Stimulated activated CD8-positive, alpha-beta memory T cell treated with anti-CD3 and anti-CD28 coated beads, Interleukin-4, amount 100 ng/mL, for 48 hours (primary cell): ENCODE measurements at places on chromosomes 5 and 9.

DNA sequence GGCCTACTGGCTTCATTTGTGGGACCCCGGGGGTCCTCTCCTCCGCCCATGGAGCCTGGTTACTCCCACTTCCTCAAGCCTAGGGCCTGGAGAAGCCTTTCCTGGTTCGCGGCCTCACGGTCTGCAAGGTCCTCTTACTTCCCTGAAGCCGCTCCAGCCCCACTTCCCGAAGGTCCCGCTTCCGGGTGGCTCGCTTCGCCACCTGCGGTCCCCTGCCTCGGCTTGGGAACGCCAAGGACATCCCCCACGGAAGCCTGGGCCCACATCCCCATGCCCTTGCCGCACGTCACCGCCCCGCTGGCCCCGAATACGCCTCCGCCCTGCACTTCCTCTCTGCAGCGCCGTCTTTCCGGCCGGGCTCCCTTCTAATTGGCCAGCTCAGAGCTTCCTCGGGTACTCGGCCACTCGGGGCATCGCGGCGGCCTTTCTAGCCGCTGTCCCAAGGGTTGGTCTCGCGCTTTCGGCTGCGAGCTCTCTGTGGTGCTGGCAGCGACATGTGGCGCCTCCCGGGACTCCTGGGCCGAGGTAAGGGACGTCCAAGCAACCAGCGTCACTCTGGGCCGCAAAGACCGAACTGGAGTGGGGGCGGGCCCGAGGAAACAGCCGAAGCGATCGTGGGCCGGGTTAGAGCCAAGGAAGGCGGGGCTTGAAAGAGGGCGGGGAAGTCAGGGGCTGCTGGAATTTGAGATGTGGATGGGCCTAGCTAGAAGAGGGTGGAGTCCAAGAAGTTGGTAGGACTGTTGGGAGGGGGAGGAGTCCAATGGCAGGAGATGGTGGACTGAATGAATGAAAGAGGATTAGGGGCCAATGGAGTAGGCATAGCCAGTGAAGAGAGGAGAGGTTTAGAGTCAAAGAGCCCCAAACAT is at the start of gene DELE1:
Gene DELE1, plus strand, starts transcription at position 424 of the 866 bp plus-strand sequence. Its CDS starts 71 bp downstream, at position 495.
- peak; percentile 98 for DNase-seq

DNA sequence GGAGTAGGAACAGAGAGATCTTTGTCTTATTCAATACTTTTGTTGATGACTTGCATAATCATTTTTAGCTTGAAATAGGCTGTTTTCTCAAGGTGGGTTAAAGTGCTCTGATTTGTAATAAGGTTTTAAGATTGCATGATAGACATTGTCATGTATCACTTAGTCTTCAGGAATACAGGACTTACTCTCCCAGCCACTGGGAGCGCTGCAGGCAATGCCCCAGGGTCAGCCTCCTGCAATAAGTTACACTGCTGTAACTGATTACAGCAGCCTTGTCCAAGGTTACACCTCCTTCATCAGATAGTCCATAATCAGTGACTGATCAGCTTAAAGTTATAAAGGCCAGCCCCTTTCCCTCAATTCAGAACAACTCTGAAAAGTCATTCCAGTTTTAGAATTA is 218.6 kb downstream of the ESM1 start:
- no peak for DNase-seq

DNA sequence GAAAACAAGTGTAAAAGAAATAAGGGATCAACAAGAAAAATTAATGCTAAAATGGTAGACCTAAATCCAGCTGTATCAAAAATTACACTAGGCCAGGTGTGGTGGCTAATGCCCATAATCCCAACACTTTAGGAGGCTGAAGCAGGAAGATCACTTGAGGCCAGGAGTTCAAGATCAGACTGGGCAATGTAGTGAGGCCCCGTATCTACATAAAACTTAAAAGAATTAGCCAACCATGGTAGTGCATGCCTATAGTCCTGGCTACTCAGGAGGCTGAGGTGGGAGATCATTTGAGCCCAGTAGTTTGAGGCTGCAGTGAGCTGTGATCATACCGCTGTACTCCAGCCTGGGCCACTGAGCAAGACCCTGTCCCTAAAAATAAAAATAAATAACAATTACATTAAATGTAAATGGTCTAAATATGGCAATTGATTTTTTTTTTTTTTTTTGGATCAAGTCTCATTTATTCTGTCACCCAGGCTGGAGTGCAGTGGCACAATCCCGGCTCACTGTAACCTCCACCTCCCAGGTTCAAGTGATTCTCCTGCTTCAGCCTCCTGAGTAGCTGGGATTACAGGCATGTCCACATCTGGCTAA is 4.2 kb upstream of the FAM151B start:
- DNase-seq = no peak

- DNase-seq = no peak
Measured at GRCh38 chr5:90957906-90958305, 399.3 kb downstream of the ADGRV1 start.

DNA sequence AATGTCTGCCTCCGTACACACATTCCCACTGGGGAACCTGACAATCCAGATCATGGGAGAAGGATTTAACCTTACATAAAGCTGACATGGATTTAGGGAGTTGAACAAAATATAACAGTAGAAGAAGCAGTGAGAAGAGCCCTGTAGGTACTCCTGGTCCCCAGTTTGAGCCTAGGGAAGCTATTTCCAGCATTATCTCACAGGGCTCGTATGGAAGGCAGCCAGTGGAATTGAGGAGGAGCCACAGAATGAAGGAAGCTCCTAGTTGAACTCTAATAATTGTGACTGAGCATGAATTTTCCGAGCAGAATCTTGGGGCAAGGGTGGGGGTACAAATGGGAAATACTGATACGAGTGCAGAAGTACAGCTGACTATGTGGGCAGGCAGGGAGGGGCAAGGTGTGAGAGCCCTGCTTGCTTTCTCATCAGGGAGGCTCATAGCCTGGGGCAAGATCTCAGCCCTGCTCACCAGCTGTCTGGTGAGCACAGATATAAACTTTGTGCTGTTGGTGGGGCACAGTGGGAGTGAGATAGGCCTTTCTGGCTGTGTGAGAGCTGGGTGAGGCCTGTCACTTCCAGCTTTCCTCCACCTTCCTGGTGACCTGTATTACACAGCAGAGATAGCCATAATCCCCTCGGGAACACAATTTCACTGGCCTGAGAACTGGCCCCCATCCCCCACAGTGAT is 290.7 kb upstream of the IL12B start:
- no peak for DNase-seq

GRCh38 chr5:80834710-80835109 is 125.5 kb upstream of the RASGRF2 start:
- no peak for DNase-seq

DNA sequence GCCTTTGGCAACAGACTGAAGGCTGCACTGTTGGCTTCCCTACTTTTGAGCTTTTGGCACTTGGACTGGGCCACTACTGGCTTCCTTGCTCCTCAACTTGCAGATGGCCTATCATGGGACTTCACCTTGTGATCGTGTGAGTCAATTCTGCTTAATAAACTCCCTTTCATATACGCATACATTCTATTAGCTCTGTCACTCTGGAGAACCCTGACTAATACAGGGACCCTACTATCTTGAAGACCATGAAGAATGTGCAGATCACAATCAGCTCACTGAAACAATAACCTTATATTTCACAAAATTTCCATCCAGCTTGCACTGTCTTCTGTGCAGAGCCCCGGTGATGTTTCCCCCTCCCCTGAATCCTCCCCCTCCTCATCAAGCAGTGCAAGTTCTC is 39.8 kb downstream of the TMEM215 start:
- no peak for DNase-seq

- DNase-seq = no peak
Measured at GRCh38 chr9:89185980-89186379, 7.4 kb upstream of the SHC3 start.

- DNase-seq = no peak
Measured at GRCh38 chr9:72193478-72193881, 44.2 kb downstream of the GDA start.

DNA sequence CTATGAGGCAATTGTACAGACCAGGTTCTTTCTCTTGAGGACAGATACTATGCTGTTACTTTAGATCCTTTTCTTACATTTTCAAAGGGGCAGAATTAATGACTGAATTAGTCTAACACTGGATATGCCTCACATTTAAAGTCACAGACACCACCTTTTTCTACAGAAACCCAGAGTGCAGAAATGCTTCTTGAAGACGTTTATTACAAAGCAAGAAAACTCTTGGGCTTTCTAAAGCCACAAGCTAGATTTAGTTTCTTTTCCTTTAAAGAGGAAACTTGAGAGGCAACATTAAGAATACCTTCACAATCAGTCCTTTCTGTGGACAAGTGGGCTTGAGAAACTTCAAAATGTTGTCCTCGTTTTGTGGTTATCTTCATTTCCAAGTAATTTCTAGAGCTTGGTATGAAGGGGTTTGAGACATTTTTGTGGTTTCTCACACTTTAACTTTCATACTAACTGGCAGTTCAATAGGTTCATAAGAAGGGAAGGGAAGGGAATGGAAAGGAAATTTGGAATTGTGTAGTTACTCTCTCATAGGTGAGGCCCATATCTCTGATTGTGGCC is 527.4 kb downstream of the RASEF start:
- no peak for DNase-seq

DNA sequence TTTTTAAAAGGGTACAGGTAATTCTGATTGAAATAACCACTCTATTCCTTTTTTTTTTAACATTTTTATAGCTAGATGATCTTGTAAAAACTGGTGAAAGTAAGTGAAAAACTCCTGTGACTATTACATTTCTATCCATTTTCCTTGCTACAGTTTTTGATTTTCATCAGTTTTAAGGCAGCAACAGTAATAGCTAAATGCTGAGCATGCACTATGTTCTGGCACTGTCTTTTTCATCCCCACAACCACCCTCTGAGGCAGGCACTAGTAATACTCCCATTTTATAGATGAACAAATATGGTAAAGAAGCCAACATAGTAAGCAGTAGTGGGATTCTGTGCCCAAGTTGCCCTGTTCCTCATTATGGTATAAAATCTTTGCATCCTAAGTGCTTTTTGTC is 113.0 kb upstream of the IL7R start:
- DNase-seq = no peak

DNA sequence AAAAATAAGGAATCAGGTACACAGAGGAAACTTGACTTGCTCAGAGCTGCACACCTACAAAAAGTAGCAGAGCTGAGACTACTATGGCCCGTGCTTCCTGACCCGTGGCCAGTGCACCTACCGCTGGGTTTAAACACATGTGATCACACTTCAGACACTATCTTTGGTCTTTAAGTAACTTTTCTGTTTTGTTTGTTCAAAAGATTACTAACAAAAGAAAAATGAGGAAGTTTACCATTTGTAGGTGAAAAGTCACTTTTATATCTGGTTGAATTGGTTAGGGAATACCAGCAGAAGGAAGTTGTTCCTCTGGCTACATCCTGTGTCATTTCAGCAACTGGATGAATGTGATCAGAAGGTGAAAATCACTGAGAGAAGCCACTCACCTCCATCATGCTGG is 6.5 kb upstream of the SYK start:
- DNase-seq = no peak

DNA sequence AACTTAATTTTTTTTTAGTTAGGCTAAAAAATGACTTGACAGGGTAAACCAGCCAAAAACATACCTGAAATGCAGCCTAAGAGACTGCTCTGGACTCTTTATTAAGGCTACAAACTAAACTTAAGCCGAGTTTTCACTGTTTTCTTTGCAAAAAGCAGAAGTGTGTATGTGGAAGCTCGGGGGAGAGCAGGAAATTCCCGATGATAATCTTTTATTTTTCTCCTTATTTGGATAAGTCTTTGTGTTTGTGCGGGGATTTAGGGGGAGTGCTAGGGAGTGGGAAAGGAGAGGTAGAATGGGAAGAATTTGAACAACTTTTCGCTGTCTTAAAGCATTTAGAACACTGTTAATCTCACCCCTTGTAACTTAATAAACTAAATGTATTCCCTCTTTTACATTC is 30.7 kb upstream of the GPR21 start:
- no peak for DNase-seq

DNA sequence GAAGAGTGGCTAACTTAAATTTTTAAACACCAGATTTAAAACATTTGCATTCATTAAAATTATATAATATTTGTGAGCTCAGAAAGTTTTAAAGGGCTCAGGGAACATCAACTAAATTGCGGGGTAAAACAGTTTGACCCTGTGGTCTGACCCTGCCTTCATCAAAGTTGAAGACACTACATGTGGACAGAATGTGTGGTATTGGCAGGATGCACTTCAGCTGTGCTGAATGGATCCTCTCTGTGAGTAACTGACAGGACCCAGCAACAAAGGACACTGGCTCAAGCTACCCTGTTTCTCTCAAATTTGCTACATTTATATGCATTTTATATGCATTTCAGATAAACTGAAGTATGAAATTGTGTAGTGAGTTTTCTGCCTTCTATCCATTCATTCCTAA is 288.5 kb downstream of the ZNF608 start:
- DNase-seq = no peak

GRCh38 chr5:83227611-83228010 is 150.3 kb downstream of the XRCC4 start:
- DNase-seq = no peak
